ENCODE measurements at places on chromosomes 6 and 20.

DNA sequence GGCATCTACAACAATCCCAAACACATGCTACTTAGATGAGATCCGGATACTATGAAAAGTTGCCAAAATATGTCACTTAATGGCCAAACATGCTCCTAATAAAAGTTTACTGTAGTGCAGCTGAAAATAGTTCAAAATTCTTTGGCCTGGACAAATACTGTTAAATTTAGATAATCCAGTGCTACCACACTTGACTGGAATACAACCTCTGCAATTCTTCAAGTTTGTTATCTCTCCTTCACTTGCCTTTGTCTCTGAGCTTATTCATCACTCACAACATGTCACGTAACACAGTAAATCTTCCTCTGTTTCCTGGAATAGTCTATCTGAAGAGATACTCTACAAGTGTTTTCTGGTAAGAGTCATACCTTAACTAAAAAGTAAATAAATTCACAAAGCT is 10.5 kb upstream of the PLN start:
- no peak for DNase-seq

GRCh38 chr6:36968266-36968977 is 13.9 kb downstream of the PI16 start:
- no peak for DNase-seq

- peak; percentile 1 for DNase-seq
Observed at GRCh38 chr6:112906726-112907125, 559.6 kb downstream of the RFPL4B start.

DNA sequence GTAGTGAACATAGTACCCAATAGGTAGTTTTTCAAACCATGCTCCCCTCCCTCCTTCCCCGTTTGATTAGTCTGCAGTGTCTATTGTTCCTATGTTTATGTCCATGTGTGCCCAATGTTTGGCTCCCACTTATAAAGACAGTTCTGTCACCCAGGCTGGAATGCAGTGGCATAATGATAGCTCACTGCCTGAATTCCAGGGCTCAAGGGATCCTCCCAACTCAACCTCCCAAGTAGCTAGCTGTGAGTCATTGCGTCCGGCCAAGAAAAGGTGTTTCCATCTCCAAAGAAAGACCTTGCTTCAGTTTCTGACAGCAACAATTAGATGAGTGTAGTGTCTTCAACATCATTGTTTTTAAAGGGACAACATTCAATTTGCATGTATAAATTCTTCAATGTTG is 131.1 kb upstream of the CEP162 start:
- DNase-seq: no peak

DNA sequence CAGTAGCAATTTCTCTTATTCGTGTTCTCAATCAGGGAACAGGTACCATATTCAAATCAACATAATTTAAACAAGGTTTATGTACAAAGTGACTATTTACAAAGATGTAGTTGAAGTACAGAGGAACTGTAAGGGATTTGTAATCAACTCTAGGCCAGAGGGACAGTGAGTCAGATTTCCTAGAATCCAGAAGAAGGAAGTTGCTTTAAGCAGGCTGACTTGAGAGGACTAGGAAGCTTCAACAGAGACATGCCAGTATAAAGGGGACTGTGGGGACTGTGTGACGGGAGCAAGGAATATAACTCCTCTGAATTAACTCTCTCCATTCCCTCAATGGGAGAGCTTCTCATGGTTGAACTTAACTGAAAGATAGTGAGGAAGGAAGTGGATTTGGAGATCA is 427.4 kb upstream of the JAG1 start:
- DNase-seq: no peak

DNA sequence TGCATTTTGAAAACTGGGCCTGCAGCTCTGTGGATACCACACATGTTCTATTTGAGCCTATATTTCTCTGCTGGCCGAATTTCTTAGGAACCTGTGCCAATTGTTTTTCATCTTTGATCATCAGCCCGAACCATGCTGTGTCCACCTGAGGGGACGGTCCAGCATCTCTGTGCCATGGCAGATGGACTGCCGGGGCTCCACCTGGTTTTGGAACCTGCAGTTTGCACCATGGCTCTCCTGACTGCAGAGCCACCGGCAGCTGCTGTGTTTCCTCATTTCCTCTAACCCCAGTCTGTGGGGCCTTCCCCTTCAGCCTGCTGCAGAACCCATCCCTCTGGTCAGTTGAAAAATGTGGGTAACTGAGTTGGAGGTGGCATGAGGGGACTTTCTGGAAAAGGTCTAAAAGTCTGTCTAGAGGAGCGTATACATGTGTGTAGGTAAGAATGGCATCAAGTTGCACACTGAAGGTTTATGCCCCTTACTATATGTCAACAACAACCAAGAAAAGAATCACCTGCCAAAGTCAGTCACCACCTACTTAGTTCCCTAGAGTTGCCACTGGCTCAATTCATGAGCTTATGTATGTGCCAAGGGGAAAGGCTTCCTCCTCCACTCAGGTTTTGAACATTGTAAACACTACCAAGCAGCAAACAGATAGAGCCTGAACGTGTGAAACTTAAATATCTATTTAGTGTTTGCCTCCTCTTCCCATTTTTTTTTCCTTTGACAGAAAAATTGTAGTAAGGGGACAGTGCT is 548.2 kb downstream of the PRKN start:
- no peak for DNase-seq

GRCh38 chr6:169074526-169074925 is 179.1 kb downstream of the THBS2 start:
- no peak for DNase-seq

DNA sequence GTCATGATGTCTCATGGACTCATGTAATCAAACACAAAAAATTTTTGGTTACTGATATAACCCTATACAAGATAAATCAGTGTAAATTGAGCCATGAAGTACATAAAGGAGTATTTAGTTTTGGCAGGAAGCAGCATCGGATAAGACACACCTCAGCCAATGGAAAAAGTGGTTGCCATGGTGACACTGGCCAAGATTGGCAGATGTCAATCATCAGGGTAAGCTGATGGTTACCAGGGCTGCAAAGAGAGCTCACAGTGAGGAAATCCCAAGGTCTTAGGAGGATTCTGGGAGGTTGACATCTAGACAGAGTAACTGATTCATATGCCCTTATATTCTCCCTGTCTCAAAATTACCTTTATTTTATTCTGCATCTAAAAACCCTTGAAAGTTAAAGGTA is 203.8 kb upstream of the PCSK2 start:
- DNase-seq: no peak

GRCh38 chr20:46541229-46541935 is 9.1 kb downstream of the OCSTAMP start:
- DNase-seq: no peak

GRCh38 chr6:123316733-123317323 is 319.9 kb downstream of the TRDN start:
- DNase-seq: no peak

GRCh38 chr6:47353871-47354270 is 44.2 kb upstream of the TNFRSF21 start:
- DNase-seq: no peak

- DNase-seq: no peak
Observed at GRCh38 chr6:39188098-39188450, 41.2 kb downstream of the KCNK5 start.

GRCh38 chr6:41626917-41627316 is 11.4 kb upstream of the MDFI start:
- no peak for DNase-seq

- DNase-seq: no peak
Observed at GRCh38 chr6:21949211-21949801, 347.5 kb downstream of the PRL start.

Data from NCI-H2081 (cell line).